ENCODE measurements at places on chromosomes 6 and 20. TPM values are rescaled to one million over a fixed set of nuclear protein-coding genes. Genes with fewer than 3 reads are reported as not detected.

DNA sequence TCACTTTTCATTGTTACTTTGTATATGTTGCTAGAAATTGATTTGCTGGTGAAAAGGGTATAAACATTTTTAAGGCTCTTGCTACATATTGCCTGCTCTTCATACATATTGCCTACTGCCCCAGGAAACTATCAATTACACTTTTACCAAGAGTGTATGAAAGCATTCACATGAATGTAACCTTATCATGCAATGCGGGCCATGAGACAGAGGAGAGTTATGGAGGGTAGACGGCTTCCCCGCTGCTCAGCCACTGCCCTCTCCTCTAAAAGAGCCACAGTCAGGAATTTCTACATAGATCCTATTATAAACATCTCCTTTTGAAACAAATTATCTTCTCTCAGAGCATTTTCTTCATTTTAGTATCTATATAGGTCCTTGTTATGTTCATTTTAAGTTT, 264.4 kb downstream of the ESR1 start:
- no peak for DNase-seq

GRCh38 chr6:21278375-21278745, 315.2 kb upstream of the SOX4 start:
- DNase-seq, result no peak

DNA sequence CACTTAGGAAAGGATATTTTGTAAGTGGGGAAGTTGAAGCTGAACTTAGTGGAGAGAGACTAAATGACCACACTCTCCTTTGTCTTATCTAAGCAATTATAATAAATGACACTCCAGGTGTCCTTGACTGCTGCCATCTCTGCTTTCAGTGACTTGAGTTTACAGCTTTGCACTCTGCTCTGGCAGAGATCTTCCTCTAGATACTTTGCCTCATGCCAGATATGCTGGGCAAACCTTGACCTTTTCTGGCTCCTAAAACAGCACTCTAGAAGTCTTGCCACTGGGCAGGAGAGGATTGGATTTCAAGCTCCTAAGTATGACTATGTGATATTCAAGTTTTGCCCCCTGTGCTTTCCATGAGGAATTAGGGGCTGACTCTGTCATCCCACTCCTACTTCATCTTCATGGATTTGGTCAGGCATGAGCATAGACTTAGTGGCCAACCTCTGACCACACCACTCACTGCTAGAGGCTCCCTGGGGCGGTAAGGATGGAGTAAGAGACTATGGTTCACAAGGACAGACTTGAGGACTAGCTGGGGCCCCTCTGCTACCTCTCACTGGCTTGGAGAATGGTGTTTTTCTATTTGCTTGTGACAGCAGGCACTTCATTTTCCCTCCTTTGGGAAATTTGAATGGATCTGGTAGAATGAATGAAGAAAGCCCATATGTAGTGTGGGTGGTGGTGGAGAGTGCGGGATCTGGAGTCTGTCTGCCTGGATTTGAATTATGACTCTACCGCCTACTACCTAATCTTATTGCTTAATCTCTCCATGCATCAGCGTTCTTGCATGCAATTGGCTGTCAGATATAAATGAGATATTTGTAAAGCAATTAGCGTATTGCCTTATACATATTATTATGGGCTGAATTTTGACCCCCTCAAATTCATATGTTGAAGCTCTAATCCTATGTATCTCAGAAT, 191.4 kb downstream of the REV3L start:
- no peak for DNase-seq

DNA sequence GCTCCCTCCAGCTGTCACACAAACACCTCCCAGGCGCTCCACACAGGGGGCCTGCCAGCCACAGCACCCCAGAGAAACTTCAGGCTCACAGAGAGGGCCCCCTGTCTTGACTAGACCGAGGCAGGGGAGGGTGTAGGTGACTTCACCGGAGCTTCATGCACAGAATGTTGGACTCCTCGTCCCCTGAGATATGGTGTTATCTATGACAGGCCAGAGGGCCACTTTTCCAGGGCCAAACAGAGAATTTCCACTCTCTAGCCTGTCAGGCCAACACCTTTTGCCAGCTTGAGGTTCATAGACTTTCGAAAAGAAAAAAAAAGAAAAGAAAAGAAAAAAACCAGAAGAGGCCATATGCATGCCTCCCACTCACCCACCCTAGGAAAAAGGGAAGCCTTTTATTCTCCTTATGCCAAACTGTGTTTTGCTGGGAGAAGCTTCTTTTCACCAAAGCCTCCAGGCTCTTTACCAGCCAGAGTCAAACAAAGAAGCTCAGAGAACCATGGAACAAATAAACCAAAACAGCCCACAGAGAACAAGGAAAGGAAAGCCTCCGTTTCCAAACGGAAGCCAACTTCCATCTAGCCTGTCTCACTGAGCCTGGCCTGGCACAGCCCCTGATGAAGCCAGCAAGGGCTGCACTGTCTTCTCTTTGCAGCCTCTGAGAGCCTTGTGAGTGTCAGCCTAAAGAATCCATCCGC, 313.2 kb upstream of the JARID2 start:
- DNase-seq, result no peak

- DNase-seq, result no peak
Observed at GRCh38 chr20:1328680-1329330, at the start of gene SDCBP2. Gene SDCBP2 (minus strand): TSS chr20:1329139. CDS start chr20:1320416, 8,723 bp downstream.

GRCh38 chr6:54847799-54848597, 1.4 kb downstream of the FAM83B start:
- no peak for DNase-seq

GRCh38 chr6:136599329-136600011, 49.2 kb upstream of the MAP7 start:
- no peak for DNase-seq

GRCh38 chr6:140462453-140463311, 1088.2 kb upstream of the CITED2 start:
- DNase-seq, result no peak

DNA sequence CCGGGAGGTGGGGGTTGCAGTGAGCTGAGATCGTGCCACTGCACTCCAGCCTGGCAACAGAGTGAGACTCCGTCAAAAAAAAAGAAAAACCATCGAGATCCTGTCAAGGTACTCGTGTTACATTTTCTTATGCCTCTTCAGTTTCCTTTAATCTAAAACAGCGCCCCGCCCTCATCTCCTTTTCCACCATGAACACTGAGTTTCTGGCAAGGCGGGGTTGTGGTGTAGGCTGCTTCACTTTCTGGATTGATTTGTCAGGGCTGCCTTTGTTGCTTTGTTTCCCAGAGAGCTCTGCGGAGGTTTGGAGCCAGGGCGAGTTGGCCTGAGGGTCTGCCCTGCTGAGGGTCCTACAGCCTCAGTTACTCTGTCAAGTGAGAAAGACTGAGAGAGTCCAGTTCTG, 8.9 kb downstream of the ITPR3 start:
- no peak for DNase-seq

DNA sequence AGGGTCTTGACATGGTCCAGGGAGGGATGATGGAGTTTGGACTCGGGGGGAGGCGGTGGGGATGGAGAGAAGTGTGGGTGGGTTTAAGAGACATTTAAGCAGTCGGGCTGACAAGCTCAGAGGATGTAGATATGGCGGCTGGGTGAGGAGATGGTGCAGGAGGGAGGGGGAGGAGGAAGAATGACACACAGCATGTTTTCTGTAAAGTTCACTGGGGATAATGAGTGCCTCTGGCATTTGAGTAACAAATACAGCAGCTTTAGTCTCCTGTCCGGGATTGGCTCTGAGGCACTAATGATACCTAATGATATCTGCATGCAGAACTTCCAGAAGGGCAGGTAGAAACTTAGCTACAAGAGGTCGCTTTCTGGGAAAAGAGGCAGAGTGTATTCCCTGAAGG, 107.8 kb downstream of the DHX35 start:
- DNase-seq, result no peak

GRCh38 chr6:41547799-41548097, 1.6 kb downstream of the FOXP4 start:
- DNase-seq, result no peak

DNA sequence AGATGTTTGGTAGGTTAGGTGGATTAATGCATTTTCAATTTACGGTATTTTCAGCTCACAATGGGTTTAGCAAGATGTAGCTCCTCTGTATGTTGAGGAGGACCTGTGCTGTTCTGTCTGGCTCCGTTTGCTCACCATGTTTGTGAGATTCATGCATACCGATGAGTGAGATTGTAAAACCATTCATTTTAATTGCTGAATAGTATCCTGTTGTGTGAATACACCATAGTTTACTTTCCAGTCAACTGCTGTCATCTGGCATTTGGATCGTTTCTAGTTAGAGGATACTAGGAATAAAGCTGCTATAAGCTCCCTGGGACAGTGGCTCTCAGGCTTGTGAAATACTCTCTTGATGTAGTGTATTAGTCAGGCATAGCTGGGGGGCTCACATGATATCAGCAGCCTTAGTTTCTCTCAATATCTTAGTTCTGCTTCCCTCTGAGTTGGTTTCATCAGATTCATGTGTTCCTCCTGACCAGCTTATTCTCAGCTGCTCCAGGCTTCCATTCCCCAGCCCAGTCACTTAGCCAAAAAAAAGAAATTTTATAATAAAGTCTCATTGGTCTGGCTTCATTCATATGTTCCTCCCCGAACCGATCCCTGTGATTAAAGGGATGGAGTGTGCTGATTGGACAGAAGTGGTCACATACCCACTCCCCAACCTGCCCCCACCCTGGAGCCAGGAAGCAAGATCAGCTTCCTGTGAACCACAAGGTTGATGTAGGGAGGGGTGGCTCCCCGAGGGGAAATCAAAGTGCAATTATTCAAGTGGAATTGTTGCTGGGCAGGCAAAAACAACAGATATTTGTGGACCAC, 10.9 kb upstream of the B4GALT5 start:
- peak; percentile 92 for DNase-seq

GRCh38 chr6:168060521-168060931, 18.5 kb downstream of the FRMD1 start:
- no peak for DNase-seq

DNA sequence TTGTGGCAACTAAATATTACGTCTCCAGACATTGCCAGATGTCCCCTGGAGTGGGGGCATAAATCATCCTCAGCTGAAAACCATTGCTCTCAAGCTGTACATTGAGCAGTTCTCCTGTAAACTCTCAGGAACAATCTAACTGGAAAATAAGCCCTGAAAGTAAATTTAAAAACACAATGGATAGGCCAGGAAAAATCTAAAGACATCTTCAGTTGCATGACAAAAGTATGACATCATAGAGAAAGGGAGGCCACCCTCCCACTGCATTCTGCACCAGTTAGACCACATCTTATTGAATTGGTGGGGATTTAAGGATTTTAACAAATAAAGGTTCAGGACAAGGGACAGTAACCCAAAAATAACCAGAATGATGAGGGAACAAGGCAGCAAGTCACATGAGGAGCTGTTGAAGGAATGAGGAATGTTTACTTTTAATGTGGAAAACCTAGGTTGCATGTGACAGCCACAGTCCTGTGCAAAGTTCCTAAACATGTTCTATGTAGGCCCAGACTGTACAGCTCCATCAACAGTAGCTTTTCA, 5.3 kb downstream of the PLA2G7 start:
- DNase-seq, result no peak

DNA sequence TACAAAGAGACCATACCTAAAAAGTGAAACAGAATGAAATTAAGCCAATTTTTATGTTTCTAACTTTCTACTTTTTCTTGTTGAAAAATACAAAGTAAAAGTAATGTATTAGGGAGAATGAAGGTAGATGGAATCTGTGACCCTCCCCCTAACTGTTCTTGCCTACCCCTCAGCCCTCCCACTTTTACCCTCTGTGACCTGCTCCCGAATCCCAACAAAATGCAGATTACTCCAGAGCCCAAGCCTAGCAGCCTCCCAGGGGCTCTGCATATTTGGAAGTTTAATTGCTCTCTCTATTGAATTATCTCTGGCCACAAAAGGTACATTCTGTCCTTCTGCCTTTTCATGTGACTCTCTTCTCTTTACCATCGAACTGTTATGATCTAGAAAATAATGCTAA, 201.5 kb downstream of the PKHD1 start:
- no peak for DNase-seq

DNA sequence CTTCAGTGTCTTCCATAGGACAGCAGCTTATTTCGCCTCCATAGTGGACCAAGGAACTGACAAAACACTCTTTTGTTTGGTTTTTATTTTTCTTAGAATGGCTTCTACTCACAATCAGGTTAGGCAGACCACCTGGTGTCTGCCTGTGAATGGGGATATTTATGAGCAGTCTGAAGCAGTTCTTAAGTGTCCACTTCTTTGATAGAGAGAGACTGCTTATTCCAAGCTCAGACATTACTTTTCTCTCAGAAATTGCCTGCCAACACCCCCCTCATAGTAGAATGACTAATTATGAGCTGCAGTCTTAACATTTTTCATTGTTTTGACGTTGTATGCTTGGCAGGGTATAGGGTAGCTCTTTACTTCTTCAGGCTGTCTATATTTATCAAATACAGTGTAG, 174.7 kb downstream of the ZFAND3 start:
- no peak for DNase-seq

DNA sequence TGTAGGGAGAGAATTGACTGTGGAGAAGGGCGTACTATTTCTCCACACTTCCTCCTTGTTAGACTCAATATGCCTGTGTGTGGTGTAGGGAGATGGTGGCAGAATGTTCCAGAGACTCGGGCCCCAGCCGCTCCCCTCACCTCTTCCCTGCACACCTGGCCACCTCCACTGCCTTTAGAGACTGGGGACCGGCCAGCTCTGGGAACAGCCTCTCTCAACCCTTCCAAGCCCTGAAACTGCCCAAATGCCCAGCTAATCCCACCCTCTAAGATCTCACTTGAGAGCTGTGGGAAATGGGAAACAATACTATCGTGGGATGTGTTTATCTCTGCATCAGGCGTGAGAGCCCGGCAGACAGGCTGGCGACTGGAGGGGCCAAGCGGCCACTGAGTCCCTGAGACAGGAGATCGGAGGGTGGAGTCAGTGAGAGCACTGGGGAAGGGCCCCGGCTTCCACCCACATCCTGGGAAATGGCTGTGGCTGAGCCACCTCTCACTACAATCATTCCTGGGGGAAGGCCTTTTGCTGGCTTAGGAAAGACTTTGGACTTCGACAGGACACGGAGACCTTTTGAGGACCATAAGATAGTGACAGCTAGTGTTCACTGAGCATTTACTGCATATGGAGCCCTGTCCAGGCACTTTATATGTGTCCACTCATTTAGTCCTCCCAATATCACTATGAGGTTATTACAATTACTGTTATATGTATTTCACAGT, 31.0 kb upstream of the MRPS18A start:
- no peak for DNase-seq

- DNase-seq, result no peak
Observed at GRCh38 chr6:49548613-49549304, 1.7 kb upstream of the C6orf141 start.

GRCh38 chr6:35512006-35512405, 690 bp downstream of the TULP1 start:
- no peak for DNase-seq

- peak; percentile 50 for DNase-seq
Observed at GRCh38 chr6:111482188-111482958, 645 bp downstream of the REV3L start.

Gene IP6K3
- polyA plus RNA-seq, result not detected

Gene NEDD9
- polyA plus RNA-seq, result 33.0 TPM

Gene IGF2R
- polyA plus RNA-seq, result 6.9 TPM

Gene CST4
- polyA plus RNA-seq, result not detected

Gene TRAM2
- polyA plus RNA-seq, result 5.9 TPM

Gene SRSF12
- polyA plus RNA-seq, result not detected

Gene ACAT2
- polyA plus RNA-seq, result 24.4 TPM

Gene SCUBE3
- polyA plus RNA-seq, result not detected

Gene PLTP
- 2.9 TPM for polyA plus RNA-seq

Gene SLC32A1
- polyA plus RNA-seq, result not detected

Gene DNMT3B
- polyA plus RNA-seq, result not detected

Gene HMGN3
- 63.9 TPM for polyA plus RNA-seq

Gene OXT
- polyA plus RNA-seq, result not detected

Gene KCNG1
- not detected for polyA plus RNA-seq

Gene ZNF831
- not detected for polyA plus RNA-seq

Gene C4A
- polyA plus RNA-seq, result not detected

Measured in CD14-positive monocyte (primary cell).